ENCODE measurements at places on chromosomes 5 and 9. TPM values are rescaled to one million over a fixed set of nuclear protein-coding genes. Genes with fewer than 3 reads are reported as not detected.
A peak's percentile ranks its signal among the peaks of the same experiment; 100 is the strongest.

Gene PCDHB2
- total RNA-seq: 2.0 TPM

Gene TSPAN17
- total RNA-seq: 37.6 TPM

DNA sequence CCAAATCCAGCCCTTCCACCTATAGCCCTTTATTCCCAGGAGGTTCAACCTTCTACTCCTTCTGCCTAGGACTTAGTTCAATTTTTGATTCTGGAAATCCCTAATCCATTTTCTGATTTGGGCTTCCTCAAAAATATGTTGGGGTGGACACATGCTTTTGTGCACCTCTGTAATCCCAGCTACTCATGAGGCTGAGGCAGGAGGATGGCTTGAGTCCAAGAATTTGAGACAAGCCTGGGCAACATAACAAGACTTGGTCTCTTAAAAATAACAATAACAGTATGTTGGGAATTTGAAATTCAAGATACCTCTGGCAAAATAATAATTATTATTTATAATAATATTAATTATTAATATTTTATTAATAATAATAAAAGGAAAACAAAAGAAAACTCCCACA, 188.7 kb upstream of the TLE4 start:
- H3K4me3 ChIP-seq: no peak overlapping the region
- H3K36me3 ChIP-seq: no peaks in the 10 kb centered on the region
- H3K27me3 ChIP-seq: no peaks in the 10 kb centered on the region
- H3K4me1 ChIP-seq: no peaks in the 10 kb centered on the region

DNA sequence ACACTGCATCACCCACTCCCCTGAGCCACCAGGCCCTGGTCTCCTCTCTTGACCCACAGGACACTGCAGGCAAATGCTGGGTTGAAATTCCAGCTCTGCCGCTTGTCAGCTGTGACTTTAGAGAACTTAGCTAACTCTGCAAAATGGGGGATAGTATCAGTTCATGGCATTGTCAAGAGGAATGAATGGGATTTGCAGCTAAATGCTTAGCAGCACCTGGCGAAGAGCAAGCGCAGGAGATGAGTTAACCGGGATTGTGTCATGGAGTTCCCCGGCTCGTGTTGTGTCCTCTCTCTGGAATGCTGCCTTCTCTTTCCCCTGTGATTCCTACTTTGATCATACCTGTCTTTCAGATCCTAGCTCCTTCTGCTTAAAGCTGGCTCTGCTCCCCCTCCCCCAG, 67.1 kb downstream of the DAB2IP start:
- no peaks in the 10 kb centered on the region for H3K36me3 ChIP-seq
- H3K4me1 ChIP-seq: peaks cover 40% of the 10 kb centered on the region
- no peak for DNase-seq
- H3K4me3 ChIP-seq: no peak overlapping the region
- no peak overlapping the region for H3K27ac ChIP-seq
- no peaks in the 10 kb centered on the region for H3K27me3 ChIP-seq

GRCh38 chr5:151740336-151740942, 18.0 kb downstream of the ATOX1 start:
- H3K36me3 ChIP-seq: no peaks in the 10 kb centered on the region
- peak; percentile 54 for DNase-seq
- H3K4me3 ChIP-seq: no peak overlapping the region
- H3K27me3 ChIP-seq: no peaks in the 10 kb centered on the region
- peaks cover 8% of the 10 kb centered on the region for H3K4me1 ChIP-seq
- H3K27ac ChIP-seq: no peak overlapping the region

DNA sequence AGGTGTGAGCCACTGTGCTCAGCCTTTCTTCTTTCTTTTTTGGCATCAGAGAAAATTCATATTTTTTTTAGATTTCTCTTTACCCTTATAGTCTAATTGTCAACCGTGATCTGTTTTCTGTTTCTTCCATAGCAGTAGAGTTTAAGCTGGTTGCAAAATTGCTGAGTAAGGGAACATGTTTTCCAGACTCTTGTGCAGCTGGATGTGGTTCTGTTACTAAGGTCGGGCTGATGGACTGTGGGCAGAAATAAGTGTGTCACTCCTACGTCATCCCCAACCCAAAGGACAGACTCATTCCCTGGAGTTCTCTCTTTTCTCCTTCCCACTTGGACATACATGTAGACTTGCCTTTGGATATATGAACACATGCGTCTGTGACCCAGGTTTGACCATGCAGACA, 64.1 kb upstream of the GOLM1 start:
- no peak overlapping the region for H3K4me3 ChIP-seq
- H3K27me3 ChIP-seq: no peaks in the 10 kb centered on the region
- H3K27ac ChIP-seq: no peak overlapping the region
- no peak for DNase-seq
- H3K36me3 ChIP-seq: no peaks in the 10 kb centered on the region
- H3K4me1 ChIP-seq: no peaks in the 10 kb centered on the region

GRCh38 chr9:35905912-35906679, at the start of gene HRCT1:
HRCT1 (plus strand) TSS chr9:35906202; CDS start chr9:35906288, 86 bp downstream.
- no peaks in the 10 kb centered on the region for H3K27me3 ChIP-seq
- DNase-seq: peak; percentile 90
- no peaks in the 10 kb centered on the region for H3K36me3 ChIP-seq
- peaks cover 57% of the 10 kb centered on the region for H3K4me1 ChIP-seq
